ENCODE measurements at places on chromosomes 7 and 10.

DNA sequence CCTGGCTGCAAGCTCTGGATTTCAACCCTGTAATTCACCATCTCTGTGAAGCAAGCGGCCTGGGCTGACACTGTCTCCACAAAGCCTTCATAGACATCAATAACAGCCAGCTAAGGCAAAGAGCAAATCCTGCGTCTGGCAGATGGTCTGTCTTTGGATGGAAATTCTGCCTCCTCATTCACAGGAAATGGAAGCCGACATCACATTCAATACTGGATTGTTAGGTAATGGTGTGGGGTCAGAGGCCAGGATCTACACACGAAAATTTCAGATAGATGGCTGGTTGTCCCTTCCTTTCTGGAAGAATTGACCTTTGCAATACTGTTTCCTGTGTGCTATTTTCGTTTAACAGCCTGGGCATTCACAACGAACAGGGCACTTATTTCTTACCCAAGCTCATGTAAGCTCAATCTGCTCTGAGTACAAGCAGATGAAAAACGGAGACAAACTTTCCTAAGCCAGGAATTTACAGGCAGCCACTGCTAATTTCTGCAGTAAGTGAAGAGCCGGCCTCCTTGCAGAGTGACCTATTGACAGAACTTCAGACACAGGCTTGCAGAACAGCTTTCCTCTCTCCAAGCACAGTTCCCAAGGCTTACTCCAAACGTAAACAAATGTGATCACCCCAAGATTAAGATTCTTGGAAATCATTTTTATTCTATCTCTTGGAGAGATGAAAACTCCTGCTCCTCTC is 3.1 kb upstream of the ADAM12 start:
- DNase-seq, result no peak

DNA sequence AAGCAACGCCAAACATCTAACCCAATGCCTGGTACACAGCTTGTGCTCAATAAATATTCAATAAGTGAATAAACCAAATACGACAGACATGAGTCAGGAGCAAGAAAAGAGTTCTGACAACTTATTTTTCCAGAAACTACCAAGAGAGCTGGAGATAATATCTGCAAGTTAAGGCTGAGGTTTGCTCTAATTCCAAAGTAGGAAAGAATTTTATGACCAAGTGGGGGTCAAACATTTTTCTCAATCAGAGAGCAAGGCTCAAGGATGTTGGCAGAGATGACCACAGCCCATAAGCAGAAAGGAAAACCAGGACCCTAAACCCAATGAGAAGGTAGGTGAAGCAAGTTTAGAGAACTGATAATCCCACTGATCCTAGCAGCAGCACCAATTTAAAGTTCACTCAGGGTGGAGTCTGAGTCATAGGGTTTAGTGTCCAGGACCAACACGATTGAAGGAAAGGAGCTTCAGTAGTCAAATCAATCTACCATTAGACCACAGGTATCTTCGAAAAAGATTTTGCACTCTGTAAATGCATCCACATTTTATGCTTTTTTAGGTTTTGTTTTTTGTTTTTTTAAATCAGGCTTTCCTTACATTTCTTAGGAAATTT is 49.3 kb upstream of the KCNIP2 start:
- DNase-seq, result no peak

DNA sequence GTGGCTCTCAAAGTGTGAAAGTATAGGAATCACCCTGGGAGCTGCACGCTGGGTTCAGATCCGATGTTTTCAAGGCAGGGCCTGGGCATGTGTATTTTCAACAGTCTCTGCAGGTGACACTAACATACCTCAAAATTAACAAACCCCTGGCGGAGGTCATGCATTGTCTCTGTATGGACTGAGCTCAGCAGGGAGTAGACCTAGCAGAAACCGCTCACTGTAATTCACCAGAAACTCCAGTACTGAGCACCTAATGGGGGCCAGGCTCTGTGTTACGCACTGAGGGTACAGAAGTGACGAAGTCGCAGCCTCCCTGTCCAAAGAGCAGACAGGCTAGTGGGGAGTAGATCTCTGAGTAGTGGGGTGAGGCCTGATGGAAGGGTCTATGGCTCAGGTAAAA is 5.6 kb downstream of the STRA8 start:
- no peak for DNase-seq

GRCh38 chr7:138105221-138105620 is 29.0 kb downstream of the AKR1D1 start:
- no peak for DNase-seq

DNA sequence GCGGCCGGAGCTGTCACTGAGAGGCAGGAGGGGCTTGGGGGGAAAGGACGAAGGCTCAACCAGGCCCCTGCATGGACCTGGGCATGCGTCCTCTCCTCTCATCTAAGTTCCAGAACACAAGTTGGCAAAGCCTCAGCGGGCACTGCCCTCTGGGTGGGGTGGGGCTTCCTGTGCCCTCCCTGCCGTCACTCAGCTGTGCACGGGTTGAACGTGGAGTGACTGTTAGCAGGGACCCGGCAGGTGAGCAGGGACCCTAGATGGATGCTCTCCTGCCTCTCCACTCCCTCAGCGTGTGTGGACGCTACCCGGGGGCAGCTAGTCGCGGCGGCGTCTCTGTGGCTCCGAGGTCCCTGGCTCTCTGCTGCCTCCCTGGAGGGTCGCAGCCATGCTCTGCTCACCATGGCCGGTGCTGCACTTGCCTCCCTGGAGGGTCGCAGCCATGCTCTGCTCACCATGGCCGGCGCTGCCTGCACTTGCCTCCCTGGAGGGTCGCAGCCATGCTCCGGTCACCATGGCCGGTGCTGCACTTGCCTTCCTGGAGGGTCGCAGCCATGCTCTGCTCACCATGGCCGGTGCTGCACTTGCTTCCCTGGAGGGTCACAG is 36.4 kb upstream of the TTYH3 start:
- no peak for DNase-seq

GRCh38 chr10:87546210-87546609 is 41.5 kb downstream of the MINPP1 start:
- DNase-seq, result no peak

DNA sequence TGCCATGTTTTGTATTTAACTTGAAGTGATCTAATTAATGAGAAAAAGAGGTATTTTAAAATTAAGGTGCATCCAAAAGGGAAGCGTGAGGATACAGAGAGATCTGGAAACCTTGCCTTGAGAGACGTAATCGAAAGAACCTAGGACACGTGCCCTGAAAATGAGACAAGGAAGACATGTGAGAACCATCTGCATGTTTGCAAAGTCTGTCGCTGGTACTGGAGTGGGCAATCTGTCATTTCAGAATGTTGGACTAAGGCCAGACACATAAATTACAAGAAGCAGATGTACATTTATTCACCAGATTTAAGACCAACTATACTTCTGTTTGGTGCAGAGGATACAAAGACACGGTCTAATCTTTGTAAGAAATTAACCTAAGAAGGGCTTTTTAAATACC is 9.2 kb downstream of the AGR2 start:
- DNase-seq, result no peak

Data from stimulated activated CD4-positive, alpha-beta T cell treated with anti-CD3 and anti-CD28 coated beads, Interleukin-1b, Interleukin-23, amount 100 ng/mL, for 48 hours (primary cell).